ENCODE measurements at places on chromosomes 12 and 14.

DNA sequence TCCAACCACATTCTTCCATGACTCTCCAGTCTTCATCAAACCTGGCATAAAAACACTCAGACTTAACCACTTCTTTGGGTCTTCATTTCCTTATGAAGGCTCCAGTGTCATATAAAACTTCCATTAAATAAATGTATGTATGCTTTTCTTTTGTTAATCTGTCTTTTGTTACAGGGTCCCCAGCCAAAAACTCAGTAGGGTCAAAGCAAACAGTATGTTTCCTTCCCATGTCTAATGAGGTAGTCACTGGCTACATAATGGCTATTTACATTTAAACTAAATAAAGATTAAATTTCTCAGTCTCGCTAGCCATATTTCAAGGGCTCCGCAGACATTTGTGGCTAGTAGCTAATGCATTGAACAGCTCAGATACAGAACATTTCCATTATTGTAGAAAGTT lies 40.1 kb upstream of the STAB2 start:
- no peak for DNase-seq

DNA sequence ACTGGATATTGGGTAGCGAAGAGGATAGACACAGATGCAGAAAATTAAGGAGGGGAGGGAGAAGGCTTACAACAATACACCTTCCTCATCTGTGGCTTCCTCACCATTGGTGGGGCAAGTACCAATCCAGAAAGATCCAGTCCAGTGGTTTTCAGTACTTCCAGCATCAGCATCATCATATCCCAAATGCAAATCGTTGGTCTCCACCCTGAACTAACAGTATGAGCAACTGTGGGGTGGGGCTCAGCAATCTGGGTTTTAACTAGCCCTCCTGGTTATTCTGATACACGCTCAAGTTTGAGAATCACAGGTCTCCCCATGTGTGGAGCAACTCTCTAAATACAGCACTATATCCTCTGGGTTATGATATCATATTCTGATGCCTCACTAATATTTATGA lies 193.7 kb downstream of the PAX9 start:
- no peak for DNase-seq

DNA sequence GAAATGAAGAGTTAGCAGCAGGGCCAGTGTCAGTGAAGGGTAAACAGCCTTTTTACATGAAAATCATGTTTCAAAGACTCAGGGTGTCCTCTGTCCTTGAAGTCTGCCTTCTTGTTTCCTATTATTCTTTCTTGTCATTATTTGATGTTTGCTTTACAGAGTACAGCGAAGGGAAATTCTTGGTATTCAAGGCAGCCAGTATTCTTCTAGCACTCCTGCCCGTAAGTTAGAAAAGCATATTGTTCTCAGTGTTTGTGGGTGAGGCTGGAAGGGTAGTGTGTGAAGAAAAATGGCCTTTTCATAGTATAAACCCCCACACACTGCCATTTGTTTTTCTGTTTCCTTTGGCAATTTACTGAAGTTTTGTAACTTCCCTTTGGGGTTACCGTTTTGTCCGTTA lies 217.3 kb upstream of the NAV3 start:
- DNase-seq, result no peak

- no peak for DNase-seq
Observed at GRCh38 chr14:105315211-105315721, 718 bp downstream of the PACS2 start.

GRCh38 chr12:115371711-115372110 lies 687.7 kb upstream of the TBX3 start:
- DNase-seq, result no peak

GRCh38 chr12:57133916-57134315 lies 5.6 kb downstream of the LRP1 start:
- DNase-seq, result no peak

GRCh38 chr12:109170324-109170723 lies 53.9 kb downstream of the ACACB start:
- DNase-seq, result no peak
